ENCODE measurements at places on chromosomes 16 and 17.

DNA sequence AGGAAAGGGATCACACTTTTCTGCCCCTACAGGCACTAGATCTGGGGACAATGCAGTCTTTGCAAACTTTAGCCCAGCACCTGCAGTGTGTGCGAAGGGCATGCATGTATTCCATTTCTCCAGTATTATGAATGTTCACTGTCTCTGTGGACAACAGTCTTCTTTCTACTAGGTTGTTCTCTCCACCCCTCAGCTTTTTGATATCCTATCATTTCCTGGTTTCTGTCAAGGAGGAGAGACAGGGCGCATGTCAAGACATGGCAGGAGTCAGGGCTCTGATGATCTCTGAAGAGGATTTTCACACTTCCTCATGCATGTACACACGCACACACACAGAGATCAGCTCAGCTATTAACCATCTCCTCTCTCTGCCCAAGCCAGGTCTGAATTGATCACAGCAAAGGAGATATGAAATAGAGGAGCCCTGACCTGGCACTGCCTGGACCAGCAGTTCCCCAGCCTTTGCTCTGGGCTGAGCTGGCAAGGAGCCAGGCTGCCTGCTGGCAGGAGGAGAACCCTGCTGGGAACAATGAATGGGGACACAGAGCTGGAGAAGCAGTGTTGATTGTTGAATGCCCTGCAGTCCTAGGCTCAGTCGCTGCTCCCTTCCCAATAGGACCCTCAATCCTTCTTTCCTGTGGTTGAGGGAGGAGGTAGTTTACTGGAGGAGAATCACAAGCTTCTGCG is 2.6 kb downstream of the GPR179 start:
- peak; percentile 20 for DNase-seq

- no peak for DNase-seq
Measured at GRCh38 chr17:8789743-8790142, 9.4 kb downstream of the MFSD6L start.

DNA sequence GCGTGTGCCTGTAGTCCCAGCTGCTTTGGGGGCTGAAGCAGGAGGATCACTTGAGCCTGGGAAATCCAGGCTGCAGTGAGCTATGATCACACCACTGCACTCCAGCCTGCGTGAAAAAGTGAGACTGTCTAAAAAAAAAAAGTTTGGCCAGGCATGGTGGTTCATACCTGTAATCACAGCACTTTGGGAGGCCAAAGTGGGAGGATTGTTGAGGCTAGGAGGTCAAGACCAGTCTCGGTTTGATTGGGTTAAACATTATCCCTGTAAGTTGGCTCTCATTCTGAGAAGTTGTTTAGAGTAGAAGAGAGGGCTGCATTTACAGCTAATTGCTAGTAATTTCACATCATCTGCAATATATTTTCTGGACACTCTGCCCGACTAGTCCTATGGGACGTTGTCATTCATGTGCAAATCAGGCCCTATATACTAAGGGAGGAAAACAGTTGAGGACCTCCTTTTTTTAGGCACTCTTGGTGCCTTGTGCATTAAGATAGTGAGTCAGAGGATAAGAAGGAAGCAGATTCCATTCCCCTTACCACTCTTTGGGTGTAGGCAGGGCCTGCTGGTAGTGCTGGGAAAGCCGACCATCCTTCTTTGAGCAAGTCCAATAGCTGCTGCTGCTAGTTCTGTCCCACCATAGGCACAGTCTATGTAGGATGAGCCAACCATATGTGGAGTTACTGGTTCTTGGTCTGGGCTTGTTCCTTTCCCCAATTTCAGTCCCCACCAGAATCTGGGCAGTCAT is 18.7 kb downstream of the HMOX2 start:
- peak; percentile 92 for DNase-seq

DNA sequence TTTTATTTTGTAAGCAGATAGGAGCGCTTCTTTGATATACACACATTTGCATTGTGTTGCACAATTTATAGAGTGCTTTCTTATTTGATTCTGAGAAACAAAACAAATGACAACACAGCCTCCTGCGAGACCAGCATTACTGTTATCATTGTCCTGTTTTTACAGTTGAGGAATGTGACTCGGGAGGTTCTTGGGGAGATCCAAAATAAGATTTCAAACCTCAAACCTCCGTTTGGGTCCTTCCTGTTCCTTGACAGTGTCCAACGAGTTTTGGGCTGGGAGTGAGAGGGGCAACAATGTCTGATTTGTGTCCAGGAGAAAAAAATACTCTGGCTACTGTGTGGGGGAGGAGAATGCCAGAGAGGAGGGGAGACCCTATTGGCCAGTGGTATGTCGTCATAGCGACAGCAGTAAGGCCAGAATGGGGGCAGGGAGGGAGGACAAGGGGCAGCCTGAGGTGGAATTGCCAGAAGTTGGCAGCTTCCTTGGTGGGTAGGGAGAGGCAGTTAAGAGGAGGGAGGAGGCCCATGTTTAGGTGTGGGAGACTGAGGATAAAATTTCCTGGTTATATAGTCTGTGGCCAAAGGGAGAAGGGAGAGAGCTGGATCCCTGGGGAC is 45.5 kb downstream of the TMEM132E start:
- DNase-seq: no peak

GRCh38 chr17:74920642-74921025 is 2.4 kb downstream of the USH1G start:
- no peak for DNase-seq

- no peak for DNase-seq
Measured at GRCh38 chr17:18002171-18002570, 29.5 kb downstream of the DRC3 start.

DNA sequence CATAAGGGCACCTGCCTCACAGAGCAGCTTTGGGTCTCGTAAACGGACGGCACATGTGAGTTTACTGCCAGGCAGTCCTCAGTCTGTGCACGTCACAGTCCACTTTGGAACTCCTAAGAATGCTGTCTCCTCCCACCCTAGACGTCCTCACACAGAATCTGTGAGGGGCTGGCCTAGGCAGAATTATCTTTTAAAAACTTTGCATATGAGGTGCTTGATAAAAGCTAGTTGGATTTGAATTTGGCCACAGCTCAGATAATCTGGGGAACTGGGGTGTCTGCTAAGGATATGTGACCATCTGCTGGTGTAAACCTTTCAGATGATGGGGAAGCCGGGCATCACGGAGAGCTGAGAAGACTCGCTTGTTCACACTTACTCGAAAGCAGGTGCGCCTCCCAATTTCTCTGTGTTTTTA is 64.4 kb downstream of the METRNL start:
- no peak for DNase-seq

DNA sequence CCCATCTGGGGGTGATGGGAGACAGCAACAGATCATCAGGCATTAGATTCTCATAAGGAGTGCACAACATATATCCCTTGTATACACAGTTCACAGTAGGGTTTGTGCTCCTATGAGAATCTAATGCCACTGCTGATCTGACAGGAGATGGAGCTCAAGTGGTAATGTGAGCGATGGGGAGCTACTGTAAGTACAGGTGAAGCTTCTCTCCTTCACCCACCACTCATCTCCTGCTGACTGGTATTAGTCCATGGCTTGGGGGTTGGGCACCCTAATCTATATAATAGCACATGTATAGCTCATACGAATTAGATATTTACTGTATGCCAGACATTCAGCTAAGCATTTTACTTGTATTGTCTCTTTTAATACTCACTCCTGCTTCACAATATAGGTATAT is 101.7 kb downstream of the MAP2K6 start:
- no peak for DNase-seq

GRCh38 chr17:73251871-73252270 is 9.8 kb downstream of the CPSF4L start:
- DNase-seq: no peak

DNA sequence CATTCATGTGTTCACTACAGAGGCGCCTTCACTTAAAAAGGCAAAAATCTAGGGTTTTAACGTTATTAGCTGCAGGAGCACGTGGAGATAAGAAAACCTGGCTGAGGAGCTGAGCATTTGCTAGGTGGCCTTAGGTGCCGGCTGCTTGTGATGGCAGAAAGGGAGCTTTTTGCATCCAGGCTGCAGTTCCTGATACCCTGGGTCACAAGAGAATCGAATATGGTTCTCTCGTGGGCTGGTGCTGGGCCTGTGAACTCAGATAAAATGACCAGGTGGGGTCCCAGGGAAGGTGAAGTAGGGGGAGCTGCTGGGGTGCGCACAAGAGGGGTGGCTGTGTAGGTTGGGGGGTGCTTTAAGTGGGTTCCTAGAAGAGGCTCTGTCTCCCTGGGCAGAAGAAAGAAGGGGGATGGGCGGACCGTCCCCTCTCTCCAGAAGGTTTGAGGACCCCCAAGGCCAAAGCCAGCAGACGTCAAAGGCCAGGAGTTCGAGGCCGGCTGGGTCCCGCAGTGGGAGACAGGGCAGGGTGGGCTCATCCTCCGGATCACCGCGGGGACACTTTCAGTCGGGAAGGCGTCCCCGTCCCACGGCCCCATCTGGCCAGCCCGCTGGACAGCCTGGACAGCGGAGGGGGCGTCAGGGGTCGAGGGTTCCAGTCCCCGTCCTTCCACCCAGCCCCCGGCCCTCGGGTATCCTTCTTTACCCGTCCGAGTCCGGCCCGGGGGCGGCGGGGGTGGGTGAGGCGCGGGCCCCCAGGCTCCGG is 740 bp upstream of the CMIP start:
- DNase-seq: no peak

DNA sequence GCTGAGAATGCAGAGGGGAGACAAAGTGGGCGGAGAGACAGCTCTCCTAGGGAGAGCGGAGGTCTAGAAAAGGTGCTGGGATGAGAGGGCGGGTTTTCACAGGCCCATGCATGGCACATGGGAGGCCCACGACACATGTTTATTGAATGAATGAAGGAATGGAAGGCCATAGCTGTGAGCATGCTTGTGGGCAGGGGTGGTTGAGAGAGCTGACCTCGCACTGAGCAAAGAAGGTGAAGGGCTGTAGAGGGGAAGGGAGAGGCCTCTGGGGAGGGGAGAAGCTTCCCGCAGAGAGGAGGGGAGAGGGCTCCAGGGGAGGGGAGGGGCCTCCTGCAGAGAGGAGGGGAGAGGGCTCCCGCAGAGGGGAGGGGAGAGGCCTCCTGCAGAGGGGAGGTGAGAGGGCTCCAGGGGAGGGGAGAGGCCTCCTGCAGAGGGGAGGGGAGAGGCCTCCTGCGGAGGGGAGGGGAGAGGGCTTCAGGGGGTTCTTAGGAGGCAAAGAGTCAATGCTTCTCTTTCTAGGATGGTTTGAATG is 27.3 kb downstream of the SDK2 start:
- DNase-seq: no peak

DNA sequence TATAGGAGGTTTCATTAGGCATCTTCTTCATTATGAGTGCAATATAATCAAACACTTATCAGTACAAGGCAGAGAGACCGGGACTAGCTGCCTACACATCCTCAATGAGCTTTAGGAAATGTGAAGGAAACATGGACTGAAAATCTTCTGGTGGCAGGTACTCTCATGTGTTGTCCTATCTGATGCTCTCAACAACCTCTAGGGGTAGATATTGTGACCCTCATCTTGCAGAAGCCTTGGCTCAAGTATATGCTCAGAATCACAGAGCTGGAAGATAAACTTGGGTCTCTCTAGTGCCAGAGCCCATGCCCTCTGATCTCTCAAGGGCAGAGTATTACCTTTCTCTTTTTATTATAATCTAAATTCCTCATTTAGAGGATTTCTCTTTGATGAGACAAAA is 181.6 kb upstream of the C17orf78 start:
- DNase-seq: no peak

- DNase-seq: peak; percentile 17
Measured at GRCh38 chr16:8571061-8571596, 19.2 kb downstream of the TMEM114 start.

DNA sequence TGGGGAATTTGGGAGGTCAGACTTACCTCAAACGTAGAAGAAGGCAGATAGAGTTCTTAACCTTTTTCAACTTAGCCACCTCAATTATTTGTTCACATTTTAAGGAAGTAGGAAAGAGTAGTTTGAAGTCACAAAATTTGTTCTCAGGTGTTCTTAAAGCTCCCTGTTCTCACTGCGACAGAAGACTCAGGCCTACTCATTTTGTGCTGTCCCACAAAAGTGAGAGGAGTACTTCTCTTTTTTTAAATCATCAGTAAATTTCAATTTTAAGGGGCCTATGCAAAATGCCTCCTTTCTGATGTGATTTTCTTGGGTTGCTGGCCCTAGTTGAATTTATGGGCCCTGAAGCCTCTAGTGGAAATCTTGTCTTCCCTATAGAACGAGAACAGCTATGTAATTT is 133.4 kb downstream of the MAP2K6 start:
- DNase-seq: no peak

GRCh38 chr16:84332975-84333684 is 35.2 kb upstream of the ATP2C2 start:
- DNase-seq: no peak

- DNase-seq: no peak
Measured at GRCh38 chr16:84033251-84034195, 9.1 kb downstream of the SLC38A8 start.

GRCh38 chr17:75078284-75079022 is 9.3 kb upstream of the SLC16A5 start:
- peak; percentile 92 for DNase-seq

DNA sequence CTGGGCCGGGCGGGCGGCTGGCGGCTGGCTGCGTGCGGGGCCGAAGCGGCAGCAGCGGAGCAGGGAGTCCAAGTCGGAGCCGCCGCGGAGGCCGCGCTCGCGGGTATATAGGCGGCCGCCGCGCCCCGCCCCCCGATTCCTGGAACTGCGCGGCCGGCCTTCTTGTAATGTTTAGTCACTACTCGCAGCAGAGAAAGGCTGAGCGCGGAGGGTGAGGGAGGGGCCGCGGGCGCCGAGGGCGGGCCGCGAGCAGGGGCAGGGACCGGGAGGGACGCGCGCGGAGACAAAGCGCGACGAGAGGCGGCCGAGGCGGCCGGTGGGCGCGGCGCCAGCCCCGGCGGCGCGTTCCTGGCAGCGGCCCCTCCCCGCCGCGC is at the start of gene SOCS3:
Gene SOCS3 (minus strand): TSS at position 81 of the 374 bp plus-strand sequence. CDS start 982 bp downstream, outside the sequence.
- peak; percentile 98 for DNase-seq

- DNase-seq: no peak
Measured at GRCh38 chr16:7492122-7492521, 159.5 kb downstream of the RBFOX1 start.

GRCh38 chr16:27369806-27370205 is 32.2 kb upstream of the IL21R start:
- peak; percentile 45 for DNase-seq

DNA sequence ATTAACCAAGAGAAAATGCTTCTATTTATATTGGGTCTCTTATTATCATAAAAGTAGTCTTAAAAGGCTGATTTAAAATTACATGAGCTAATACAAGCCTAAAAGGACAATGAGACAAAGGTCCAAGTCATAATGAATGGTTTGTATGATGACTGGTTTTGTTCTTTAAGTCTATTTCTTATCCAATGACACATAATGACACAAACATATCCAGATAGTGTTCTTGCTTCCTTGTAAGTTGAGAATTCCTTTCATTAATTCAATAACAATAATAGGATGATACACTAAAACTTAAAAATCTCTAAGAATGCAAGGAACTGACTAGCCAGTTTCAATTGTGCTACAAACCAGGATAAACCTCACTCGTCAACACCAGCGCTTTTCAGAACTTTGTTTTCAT is 244.1 kb downstream of the CEP112 start:
- DNase-seq: no peak

DNA sequence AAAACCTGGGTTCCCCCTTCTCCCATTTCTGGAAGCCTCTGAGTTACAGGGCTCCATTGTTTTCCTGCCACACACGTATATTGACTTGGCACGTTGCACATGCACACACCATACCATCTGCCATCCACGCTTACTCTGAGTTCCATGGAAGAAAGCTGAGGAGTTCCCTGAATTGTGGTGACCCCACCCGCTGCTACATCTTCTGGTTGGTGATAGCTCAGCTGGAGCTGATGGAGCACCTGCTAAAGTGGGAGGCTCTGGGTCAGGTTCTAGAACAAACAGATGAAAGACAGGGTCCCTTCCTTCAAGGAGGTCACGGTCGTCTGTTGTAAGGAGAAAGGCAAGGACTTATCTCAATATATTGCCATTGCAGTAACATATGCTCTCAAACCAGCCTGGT is 41.1 kb downstream of the TMEM11 start:
- no peak for DNase-seq

All from EL (cell line).